ENCODE measurements at places on chromosomes 6 and 20.
A peak's percentile ranks its signal among the peaks of the same experiment; 100 is the strongest.

GRCh38 chr20:9301129-9302090 lies 213.0 kb upstream of the LAMP5 start:
- peak; percentile 9 for DNase-seq

GRCh38 chr6:126048635-126049034 lies 62.3 kb downstream of the TRMT11 start:
- no peak for DNase-seq

DNA sequence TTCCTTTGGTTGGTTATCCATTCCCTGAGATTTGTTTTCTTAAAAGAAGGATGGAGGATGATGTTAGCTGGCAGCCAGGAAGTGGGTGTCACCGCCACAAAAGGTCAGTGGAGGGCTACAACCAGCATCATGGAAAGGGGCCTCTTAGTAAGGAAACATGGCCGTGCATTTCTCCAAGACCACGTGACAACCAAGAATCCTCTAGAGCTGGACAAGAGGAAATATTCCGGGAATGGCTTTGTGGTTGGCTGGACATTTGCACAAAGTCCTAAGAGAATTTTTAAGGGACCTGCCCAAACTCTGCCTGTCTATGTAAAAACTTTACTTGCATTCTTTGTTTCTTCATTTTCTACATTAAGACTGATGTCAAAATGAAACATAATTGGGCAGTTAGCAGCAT lies 399.9 kb upstream of the MARCKS start:
- DNase-seq, result no peak

GRCh38 chr20:32628960-32629530 lies 43.9 kb upstream of the NOL4L start:
- no peak for DNase-seq

DNA sequence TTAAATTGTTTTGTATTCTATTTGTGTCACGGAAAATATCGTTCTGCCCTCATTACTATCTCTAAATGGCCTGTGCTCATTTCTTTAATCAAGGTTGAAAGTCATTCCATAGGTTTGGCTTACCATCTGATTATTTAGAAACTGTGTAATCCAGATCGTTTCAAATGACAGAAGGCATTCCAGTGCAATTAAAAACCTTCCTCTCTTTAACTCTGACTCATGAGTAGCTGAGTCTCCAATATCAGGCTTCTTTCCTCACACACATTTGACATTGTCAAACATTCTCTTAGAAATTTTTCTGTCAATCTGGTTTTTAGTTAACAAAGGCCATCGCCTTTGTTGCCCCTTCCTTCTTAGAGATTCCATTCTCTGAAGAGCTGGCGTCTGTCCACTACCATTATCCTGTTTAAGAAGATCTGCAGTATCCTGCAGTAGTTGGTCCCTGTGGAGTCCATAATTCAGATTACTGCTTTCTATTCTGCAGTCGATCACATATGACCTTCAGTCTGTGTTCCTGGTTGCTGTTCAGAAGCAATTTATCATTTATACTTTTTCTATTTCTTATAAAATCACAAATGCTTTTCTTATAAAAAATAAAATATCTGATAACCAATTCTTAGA lies 3.9 kb upstream of the TRDN start:
- DNase-seq, result no peak

DNA sequence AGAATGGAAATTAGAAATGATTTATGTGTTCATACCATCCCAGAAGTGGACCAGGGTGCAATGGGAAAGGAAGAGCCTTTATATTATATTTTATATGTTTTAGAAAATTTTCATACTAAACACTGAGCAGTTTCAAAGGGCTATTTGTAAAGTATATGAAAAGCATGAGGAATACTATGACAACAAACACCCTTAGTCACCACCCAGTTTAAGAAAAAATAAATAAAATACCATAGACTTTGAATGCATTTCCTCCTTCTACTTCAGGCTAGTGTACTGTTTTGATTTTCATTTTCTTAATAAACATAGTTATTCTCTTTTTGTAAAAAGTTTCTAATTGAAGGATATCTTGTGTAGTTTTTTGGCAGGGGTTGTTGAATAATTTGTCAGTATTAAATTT lies 191.1 kb downstream of the PLCB4 start:
- DNase-seq, result no peak

GRCh38 chr6:86537292-86537861 lies 400.0 kb upstream of the HTR1E start:
- DNase-seq, result no peak

DNA sequence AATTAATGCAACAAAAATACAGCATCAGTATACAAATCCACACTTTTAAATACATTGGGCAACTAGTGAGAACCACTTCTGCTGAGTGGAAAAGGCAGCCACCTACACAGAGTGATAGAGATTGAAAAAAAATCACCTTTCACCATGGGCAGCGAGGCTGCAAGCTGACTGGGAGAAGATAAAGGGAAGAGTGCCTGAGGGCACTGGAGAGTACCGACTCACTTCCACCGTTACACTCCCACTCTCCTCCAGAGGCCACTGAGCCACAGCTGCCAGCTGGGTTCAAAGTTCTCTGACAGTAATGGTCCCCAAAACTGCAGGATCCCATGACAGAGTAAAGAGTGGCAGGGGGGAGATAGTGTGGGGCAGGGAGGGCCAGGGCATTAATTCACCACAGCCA lies 24.1 kb downstream of the PXT1 start:
- DNase-seq, result no peak

DNA sequence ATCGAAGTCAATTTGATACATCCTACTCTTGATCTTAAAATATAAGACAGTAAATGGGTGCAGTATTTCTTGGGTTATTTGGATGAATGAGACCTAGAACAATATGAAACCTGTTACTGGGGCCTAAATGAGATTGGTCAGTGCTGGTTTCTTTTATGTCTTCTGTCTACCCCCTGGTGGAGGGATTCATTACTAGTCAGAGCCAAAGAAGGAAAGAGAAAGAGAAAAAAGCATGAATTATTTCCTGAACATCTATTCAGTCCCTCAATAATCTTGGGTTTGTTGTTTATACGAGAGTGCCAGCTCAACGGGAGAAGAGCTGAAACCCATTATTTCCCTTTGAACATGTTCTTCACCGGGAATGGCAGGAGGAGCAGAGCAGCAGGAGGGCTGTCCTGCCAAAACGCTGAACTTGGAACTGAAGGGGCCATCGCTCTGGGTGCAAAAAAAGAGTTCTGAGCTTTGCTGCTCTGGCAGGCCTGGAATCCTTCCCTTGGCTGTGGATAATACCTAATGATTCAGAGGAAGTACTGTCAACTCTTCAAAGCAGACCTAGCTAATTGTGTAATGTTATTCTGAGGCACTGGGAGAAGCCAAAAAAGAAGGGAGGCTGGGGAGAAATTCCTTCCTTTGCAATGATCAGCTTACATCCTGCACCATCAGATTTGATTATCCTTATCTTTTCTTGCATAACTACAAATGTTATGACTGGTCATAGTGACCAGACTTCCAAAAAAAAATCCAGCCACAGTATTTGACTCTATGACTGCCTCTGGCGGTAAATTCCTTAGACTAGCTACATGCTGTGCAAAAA lies 72.0 kb downstream of the BLOC1S5 start:
- no peak for DNase-seq

DNA sequence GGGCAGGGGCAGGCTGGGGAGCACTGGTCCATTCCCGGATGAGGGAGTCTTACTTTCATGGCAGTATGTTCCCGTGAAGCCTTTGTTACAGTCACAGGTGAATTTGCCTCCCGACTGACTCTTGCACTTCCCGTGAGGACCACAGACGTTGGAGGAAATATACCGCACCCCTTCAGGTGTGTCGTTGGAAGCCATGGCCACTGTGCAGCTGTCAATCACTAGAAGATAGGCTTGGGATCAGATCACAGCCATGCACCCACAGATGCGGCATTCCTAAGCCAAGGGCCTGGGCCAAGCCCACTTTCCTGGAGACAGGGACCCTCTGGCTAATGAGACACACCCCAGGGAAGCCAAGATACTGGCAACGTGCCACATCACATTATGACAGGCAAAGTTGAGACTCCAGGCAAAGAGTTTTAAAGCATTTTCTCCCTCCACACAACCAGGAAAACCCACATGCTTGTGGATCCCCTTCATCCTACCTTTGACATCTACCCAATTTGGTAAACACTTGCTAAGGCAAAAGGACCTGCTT lies 26.8 kb downstream of the JAG1 start:
- no peak for DNase-seq

GRCh38 chr6:36659271-36659670 lies 19.2 kb upstream of the CDKN1A start:
- DNase-seq, result no peak

- peak; percentile 70 for DNase-seq
These were observed 249.5 kb downstream of the ADGRG6 start for GRCh38 chr6:142551274-142551811.

DNA sequence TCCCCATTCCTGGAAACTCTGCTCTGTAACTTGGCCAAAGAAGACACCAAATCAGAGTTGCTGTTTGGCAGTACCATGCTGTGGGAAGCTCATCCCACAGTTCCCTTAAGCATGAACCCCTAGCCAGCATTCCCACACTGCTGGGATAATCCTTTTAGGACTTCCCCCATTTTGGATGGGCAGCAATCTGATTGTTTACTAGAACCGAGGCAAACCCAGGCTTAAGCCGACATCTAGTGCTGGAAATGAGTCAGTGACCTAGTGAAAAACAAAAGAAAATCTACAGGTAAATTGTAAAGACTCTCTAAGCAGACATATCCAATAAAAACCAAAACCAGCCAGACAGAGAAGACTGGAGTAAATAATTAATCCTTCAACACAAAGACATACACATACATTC lies 5.2 kb downstream of the DNAH8 start:
- no peak for DNase-seq

Measured in NCI-H2171 (cell line).